ENCODE measurements at places on chromosomes 6 and 20.

DNA sequence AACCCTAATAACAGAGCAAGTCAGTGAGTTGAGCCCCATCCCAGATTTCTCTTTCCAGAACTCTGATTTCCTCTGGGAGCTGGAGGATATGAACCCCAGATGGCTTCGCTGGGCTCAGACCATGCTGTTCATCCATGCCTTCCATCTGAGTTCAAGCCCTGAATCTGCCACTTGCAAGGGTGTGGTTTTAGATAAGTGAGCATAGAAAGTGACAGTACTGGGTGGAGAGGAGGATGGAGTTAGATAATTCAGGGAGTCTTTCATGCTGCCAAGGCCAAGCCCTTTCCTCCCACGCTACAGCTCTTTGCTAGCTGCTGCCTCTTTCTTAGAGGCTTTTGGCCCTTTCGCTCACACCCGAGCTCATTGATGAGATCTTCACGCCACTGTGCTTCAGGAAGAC is 57.2 kb upstream of the MAFB start:
- DNase-seq = no peak

GRCh38 chr6:132025468-132025867 is 74.3 kb upstream of the CCN2 start:
- DNase-seq = no peak

- no peak for DNase-seq
Observed at GRCh38 chr20:17939622-17940223, 28.9 kb downstream of the SNX5 start.

- DNase-seq = no peak
Observed at GRCh38 chr20:47127999-47128398, 228.5 kb downstream of the ZMYND8 start.

- no peak for DNase-seq
Observed at GRCh38 chr20:47543006-47543431, 41.3 kb downstream of the NCOA3 start.

DNA sequence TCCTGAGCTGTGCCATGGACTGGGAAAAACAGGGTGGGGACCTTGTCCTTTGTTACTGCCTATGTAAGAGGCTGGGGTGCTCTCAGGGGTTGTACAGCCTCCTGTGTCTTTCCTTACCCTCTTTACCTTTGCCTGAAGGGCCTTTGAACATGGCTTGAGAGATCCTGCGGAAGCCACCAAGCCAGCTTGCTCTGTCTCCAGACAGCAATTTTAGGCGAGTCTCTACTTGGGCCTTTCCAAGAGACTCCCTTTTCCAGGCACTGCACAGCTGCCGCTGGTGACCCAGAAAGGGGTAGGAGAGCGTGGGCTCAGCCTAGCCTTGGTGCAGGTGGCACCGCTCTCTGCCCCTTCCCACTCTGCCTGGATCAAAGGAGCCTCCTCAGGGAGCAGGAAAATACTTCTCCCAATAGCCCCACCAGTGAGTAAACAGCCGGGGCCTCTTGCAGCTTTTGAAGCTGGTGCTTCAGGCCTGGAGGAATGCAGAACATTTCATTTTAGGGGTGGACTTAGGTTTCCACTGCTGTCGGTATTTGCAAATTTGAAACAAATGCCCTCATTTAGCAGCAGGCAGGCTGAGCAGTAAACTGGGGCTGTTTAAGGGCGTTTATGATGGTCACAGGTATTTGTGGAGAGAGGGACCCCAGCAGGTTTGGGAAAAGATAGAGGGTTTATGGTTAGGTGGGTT is 13.9 kb downstream of the PTK7 start:
- no peak for DNase-seq

DNA sequence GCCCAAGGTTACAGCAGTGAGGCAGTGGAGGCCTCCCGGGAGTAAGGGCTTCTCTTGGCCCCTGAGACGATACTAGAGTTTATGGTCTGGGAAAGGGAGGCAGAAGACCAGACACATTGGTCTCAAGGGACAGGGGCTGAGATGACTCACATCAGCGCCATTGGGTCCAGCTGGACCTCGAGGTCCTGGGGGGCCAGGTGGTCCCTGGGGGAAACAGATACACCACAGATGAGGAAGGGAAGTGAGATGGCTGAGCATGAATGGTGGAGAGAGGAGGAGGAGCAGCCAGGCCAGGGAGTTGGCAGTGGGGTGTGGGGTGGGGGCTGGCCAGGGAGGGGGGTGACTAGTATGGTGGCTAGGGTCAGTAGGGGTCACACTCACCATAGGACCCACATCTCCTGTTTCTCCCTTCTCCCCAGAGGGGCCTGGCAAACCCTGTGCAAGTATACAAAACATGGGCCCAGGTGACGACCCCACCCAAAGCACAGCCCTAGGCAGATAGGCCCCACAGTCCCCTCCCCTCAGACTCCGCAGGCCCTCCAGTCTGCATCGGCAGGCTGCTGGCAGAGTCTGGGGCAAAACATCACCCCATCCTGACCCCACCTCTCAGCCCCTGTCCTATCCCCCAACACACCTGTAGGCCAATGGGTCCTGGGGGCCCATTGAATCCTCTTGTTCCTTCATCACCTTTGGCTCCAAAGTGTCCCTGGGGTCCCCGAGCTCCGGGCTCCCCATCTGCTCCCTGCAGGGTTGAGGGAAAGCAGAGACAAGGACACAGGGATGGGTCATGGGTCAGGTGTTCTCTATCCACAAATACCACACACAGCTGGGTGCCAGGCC is 21.9 kb downstream of the COL11A2 start:
- no peak for DNase-seq

DNA sequence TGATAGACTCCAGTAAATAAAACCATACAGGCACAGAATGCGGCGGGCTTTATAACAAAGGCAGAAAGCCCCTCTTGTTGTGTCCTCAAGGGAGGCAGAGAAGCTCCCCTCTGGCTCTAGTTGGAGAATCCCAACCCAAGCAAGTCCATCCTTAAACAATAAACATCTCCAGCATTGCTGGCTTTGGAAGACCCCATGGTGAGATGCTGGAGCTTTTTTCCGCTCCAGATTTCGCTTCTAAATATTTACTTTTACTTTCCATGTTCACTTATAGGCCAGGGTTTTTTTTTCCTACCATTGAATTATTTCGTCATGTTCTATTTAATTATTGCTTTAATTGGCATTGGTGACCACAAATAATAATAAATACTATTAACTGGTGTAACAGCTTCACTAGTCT is 176.2 kb downstream of the MTHFD1L start:
- no peak for DNase-seq

DNA sequence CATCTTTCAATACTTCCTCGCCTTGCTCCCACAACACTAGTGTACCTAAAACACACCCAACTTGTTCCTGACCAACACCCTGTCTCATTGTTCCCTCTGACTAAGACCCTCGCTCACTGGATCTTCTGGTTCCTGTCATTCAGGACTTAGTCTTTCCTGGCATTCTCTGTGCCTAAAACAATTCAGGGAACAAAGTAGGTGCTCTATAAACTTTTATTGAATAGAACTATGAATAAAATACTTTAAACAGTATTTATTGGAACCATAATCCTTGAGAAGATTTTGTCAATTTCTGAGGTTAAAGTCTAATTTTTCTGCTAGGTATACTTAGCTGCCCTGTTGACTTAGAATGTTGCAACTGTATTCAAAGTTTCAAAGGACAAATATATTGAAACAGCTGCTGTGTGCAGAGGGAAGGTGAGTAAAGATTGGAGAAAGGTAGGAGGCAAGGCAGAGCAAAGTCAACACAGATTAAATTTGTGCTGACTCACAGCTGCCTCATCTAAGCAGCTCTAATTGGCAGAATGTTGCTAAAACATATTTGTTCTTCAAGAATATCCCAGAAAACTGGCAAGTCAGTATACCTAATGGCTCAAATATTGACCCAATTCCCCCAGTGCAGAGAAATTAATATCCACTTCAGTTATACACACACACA is 37.6 kb downstream of the GSTA2 start:
- no peak for DNase-seq

GRCh38 chr6:18269253-18269652 is 4.9 kb upstream of the DEK start:
- DNase-seq = no peak

DNA sequence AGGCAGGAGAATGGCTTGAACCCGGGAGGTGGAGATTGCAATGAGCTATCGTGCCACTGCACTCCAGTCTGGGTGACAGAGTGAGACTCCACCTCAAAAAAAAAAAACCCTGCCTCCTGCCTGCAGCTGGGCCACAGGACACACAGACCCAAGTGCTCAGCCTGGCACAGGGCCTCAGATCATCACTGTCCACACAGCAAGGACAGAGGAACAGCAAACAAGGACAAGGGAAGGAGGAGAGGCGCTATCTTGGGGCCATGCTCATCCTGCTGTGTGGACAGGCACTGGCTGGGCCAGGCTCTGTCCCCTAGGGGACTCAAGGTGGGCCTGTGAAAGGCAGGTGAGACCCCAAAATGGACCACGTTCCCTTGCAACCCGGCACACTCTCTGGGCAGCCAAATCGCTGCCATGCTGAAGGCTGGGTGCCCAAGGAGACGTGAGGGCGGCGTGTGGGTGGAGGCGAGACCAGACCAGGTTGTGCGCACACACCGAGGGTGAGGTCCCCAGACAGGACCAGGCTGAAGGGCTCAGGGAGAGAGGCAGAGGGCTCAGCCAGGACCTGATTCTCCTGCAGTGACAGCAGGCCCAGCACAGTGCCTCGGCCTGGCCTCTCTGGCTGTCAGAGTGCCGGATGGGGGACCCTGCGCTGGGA is 9.1 kb downstream of the UCKL1 start:
- DNase-seq = no peak

DNA sequence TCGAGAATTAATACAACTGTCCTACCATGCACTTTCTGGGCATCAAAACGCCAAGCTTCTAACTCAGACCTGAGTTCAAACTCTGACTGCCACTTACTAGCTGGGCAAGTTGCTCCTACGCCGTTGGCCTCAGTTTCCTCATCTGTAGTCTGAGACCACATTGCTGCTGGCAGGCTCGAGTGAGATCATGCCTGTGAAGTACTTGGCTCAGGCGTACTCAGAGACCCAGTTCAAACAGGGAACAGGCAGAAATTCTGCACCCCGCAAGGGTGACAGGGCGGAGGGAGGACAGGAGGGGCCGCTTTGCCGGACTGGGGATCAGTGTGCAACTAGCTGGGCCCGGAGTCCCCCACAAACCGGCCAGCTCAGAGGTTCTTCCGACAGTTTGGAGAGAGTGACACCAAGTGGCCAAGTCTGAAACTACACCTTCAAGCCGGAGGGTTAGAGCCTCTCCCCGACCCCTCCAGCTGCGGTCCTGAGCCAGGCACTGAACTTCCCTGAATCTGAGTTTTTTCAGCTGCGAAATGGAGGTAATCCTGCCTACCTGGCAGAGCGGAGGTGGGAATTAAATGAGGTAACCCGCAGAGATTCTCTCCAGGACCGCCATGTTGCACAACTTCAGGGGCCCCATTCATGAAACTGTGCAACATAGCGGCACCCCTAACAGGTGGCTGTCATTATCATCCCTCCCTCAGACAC is 46.0 kb upstream of the PTPN1 start:
- no peak for DNase-seq

GRCh38 chr6:132382630-132383175 is 18.6 kb downstream of the MOXD1 start:
- no peak for DNase-seq

DNA sequence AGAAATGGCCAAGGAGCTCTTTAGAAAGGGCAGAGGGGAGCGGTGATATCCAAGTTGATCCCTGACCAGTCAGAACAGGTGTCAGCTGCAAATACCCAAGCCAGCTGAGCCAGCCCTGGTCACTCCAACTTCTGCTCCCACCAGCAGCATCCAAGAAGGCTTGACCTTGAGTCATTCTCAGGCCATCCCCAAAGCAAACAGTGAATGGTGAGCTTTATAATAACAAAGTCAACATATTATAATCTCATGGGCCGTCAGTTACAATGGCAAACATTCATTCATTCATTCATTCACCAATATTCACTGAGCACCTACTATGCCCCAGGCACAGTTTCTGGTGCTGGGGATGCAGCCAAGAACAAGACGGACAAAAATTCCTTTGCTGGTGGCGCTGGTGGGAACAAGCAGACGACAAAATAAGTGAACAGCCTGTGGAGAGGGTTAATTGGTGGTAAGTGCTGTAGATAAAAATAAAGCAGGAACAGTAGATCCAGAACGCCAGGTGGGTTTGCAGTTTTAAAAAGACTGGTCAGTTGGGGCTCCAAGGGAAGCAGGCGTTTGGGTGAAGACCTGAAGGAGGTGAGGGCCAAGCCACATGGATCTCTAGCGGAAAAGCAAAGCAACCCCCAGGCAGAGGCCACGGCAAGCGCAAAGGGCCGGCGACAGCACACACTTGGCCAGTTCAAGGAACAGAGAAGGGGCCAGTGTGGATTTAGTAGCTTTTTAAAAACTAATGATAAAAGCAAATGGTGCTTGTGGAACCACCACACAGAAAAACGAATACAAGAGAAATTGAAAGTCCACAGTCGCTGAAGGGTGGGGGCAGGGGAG is 131.8 kb upstream of the PTPN1 start:
- no peak for DNase-seq

GRCh38 chr20:62993856-62994494 is 12.8 kb downstream of the BHLHE23 start:
- DNase-seq = no peak

GRCh38 chr6:146915671-146916127 is 288.5 kb upstream of the STXBP5 start:
- no peak for DNase-seq
